CD4-positive, alpha-beta T cell (primary cell): ENCODE measurements at places on chromosomes 6 and 20.

GRCh38 chr20:36792422-36792821 is 18.9 kb upstream of the DSN1 start:
- no peak for DNase-seq

- no peak for DNase-seq
These were observed 236.3 kb downstream of the HAO1 start for GRCh38 chr20:7703996-7704395.

GRCh38 chr20:36629719-36630681 is 16.0 kb downstream of the SLA2 start:
- DNase-seq, result peak; percentile 71

DNA sequence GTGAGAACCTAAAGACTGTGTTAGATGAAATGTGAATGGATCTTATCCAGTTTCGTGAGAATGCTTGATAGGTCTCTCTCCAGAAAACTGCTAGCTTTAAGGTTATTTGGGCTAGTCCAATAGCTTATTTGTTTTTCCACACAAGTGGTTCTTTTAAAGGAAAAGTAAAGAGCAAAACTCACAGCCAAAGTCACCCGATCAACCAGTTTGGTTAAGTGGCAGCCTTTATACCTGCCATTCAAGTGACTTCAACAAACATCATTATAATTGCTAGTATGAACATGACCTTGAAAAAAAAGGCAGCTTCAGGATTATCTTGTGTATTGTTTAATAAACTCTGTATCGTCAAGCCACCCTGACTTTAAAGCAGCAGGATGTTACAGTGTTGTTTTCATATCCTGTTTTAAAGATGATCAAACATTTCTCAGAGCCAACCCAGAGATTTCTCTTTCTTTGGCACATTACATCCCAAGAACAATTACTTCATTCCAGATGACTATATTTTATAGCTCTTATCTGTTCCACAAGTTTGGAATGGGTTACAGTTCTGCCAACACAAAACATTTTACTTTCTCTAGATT is 253.4 kb downstream of the EPHA7 start:
- DNase-seq, result no peak

GRCh38 chr6:69913361-69913760 is 47.0 kb downstream of the COL19A1 start:
- DNase-seq, result no peak

- no peak for DNase-seq
These were observed 889 bp upstream of the FLOT1 start for GRCh38 chr6:30743099-30744053.

- peak; percentile 14 for DNase-seq
These were observed 9.3 kb upstream of the TXNDC5 start for GRCh38 chr6:7919871-7920270.

- DNase-seq, result no peak
These were observed 167.9 kb upstream of the JARID2 start for GRCh38 chr6:15077961-15078360.

GRCh38 chr20:45344168-45344860 is 3.9 kb downstream of the SDC4 start:
- DNase-seq, result no peak

GRCh38 chr20:1427457-1428054 is 34.7 kb upstream of the FKBP1A start:
- DNase-seq, result no peak

GRCh38 chr6:22221630-22222029 is 75.2 kb downstream of the PRL start:
- no peak for DNase-seq

GRCh38 chr6:31400467-31401289 is 2.7 kb upstream of the MICA start:
- DNase-seq, result peak; percentile 67

GRCh38 chr6:28000351-28001045 is 43.5 kb downstream of the OR2B6 start:
- DNase-seq, result no peak

DNA sequence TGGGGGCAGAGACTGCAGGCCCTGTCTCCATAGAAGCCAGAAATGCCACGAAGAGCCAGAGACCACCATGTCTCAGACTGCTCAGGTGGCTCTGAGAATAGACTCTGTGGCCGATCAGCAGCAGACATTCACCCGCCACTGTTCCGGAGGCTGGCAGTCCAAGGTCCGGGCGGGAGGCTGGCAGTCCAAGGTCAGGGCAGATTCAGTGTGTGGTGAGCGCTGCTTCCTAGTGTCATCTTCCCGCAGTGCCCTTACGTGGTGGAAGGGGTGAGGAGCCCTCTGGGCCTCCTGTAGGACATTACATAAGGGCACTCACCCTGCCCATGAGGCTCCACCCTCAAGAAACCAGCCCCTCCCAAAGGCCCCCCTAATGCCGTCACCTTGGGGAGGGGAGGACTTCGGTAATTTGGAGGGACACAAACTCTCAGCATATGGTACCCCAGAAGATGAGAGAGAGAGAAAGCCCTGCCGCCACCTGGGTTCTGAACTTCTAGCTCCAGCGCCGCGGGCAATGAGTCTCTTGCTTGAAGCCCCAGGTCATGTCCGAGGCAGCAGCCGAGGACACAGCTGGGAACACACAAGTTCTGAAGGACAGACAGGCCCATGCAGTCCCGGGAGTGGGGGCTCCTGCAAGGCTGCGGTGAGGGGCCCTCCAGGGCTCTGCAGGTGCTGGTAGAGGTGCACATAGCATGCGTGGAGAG is 36.4 kb downstream of the DACT2 start:
- no peak for DNase-seq

- no peak for DNase-seq
These were observed 150.1 kb upstream of the ZNF217 start for GRCh38 chr20:53743607-53744260.

DNA sequence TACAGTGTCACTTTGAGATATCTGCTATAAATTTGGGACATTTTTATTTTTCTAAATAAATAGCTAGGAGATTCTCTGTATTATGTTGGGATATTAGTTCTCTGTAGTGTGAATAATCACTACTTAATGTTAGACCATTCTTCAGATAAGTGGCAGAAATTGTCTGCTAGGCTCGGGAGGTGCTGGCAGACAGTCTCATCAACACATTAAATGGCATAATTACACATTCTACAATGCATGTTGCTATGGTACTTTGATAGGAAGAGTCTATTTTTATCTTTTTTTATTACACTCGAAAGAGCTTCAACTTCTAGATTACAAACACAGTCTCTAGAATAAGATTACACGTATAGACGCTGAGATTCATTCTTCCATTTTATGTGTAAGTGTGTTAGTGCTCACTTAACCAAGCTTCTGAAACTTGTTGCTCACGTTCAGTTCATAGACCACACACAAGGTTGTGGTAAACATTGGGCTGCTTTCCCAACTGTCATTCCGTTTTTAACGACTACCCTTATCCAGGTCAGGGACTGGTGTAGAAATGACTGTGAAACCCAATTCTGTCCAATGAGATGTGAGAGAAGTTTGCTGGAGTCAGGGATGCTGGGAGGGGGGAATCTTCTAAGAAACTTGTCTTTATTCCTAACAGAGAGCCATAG is 78.6 kb downstream of the TPBG start:
- no peak for DNase-seq

- no peak for DNase-seq
These were observed 25.3 kb upstream of the CSNK2A1 start for GRCh38 chr20:568673-569415.

GRCh38 chr6:11226005-11226404 is 6.5 kb downstream of the NEDD9 start:
- DNase-seq, result no peak

DNA sequence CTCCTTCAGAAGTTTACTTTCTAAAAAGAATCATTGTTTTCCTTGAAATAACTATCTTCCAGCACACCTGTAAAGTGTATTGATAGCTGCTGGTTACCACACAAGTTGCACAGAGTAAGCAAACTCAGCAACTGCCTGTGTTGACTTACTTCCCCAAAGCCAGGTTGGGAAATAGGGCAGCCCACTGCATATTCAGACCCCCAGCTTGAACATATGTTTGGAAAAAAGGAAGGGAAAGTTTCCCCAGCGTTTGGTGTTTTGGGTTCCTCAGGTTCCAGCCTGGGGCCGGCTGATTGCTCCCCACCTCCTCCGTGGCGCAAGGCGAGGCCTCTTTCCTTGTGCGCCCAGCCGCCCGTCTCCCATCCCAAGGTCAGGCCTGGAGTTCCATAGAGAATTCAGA is 70.1 kb upstream of the QKI start:
- no peak for DNase-seq

DNA sequence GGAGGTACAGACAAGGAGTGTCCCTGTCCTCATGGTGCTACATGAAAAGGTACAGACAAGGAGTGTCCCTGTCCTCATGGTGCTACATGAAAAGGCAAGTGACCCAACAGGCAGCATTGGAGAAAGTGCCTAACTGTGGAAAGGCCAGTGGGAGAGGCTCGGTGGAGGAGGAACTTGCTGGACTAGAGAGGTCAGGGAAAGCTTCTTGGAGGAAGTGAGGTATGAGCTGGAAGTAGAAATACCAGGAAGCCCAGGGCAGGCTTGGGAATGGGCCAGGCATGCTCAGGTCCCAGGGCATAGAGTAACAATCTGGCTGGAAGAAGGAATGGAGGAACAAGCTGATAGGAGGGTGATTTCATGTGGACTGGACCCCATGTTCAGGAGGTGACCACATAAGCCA is 59.8 kb upstream of the FNDC1 start:
- DNase-seq, result no peak

- DNase-seq, result no peak
These were observed 45.2 kb downstream of the AKIRIN2 start for GRCh38 chr6:87656857-87657256.
